ENCODE measurements at places on chromosomes 7 and 10.

- DNase-seq: no peak
Observed at GRCh38 chr10:30285970-30286369, 63.1 kb downstream of the MTPAP start.

- DNase-seq: no peak
Observed at GRCh38 chr7:106466867-106467266, 182.1 kb upstream of the NAMPT start.

- no peak for DNase-seq
Observed at GRCh38 chr7:46651561-46652088, 730.6 kb upstream of the IGFBP3 start.

GRCh38 chr10:99788598-99789256 is 6.3 kb downstream of the ABCC2 start:
- DNase-seq: no peak

- DNase-seq: no peak
Observed at GRCh38 chr10:123149568-123150270, 1.8 kb downstream of the HMX2 start.

DNA sequence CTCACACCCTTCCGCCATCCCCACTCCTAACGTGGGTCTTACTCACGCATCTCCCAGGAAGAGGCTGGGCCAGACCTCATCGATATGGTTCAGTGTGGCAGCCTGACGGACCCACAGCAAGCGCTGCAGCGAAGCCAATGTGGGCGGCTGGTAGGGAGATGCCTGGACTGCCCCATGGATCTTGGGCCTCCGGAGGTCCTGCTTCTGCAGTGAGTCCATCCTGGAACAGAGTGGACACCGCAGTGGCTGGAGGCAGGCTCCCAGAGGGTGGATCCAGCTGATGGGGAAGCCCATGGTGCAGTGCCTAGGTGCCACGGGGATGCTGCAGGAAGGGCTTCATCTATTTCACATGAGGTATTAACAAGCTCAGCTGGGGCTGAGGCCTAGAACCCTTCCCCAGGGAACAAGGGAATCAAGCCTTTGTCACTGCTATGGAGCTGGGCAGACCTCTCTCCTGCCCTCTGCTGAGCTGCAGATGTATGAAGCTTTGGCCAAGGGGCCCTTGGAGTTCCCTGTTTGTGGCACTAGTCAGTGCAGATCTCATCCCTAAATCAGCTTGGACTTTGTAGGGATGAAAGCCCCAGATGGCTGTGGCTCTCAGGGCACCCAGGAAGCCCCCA is 13.7 kb upstream of the SAMD8 start:
- no peak for DNase-seq

GRCh38 chr7:1855725-1856160 is 185.7 kb downstream of the ELFN1 start:
- DNase-seq: no peak

DNA sequence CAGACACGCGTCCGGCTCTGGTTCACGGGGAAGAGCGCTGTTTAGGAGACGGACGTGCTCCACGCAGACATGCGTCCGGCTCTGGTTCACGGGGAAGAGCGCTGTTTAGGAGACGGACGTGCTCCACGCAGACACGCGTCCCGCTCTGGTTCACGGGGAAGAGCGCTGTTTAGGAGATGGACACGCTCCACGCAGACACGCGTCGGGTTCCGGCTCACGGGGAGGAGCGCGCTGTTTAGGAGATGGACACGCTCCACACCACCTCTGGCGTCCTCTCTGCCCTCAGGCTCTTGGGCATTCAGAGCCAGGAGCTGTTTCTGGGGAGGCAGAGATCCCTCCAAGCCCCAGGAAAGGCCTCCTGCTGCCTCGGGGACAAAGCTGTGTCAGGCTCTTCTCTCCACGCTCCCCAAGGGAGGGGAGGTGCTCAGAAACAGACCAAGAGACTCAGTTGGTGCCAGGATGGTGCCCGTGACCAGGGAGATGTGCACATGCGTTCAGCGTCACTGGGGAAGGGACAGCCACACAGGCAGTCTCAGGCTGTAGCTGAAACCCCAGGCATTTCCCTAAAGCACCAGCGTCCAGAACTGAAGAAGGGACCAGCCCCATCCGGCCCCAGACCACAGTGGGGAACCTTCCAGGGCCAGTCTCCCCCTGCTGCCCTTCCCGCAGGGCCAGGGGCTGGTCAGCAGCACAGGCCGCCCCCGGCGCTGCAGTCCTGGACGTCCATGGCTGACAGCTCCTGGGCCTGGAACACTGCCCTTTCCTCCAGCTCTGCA is 175.6 kb downstream of the ELFN1 start:
- no peak for DNase-seq

DNA sequence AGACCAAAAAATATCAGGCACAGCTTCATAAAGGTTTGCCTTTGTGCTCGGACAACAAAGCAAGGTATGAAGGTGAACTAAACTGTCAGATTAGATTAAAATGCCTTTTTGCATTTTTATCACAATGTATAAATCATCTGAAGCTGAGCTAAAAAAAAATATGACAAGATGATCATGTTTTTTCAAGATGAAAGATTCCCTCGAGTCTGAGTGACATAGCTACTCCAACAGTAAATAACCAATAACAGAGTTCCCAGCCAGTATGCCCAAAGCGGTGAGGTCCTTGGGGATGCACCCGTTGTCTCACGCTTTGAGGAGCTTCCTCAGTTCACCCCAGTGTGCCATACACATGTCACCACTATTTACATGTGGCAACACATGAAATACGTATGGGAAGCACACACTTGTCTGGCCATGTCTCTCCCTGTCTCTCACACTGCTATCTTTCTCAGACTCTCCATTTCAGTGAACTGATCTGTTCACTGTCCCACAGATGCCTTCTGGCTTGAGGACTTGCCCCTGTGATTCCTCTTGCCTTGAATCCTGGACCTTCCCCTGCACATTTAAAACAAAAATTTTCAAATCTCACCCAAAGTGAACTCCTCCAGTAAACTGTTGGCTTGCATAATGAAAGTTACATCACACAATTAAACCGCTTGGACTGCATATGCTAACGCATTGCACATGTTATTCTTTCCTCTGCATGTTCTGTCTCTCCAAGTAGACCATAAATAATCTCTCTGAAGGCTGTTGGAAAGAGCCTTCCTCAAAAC is 2.6 kb upstream of the PIK3CG start:
- no peak for DNase-seq

DNA sequence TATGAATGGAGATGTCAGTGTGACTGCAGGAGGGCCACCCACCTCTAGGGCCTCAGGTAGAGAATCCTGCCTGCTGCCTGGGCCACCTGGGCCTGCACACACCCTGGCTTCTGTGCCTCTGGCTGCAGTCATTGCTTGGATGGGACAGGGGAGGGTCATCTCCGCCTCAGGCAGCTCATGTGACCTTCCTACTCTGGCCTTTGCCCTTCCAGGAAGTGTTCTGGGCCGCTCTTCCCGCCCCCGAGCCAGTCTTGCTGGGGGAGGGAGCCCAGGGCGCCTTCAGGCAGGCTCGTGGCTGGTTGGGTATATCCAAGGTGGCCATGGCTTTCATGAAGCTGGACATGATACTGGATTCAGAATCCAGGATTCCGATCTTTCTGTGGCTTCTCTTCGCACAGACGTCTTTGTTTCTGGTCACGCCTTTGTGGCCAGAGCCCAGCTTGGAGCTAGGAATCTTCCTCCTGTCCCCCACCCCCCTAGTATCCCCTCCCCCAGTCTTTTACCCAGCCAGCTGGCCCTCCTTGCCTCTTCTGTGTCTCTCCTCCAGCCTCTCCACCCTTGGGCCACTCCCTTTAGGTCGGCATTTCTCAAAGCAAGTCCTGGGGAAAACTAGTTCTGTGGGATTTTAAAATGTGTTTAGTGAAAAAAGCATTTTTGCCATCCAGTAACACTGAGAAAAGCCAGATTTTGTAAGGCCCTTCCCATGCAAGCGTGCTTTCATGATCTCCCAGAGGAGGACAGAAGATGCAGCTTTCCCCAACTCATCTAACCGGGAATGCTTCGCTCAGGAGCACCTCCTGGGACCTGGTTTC is 119.6 kb downstream of the ZMIZ1 start:
- no peak for DNase-seq

GRCh38 chr7:40192036-40192435 is 57.2 kb downstream of the SUGCT start:
- no peak for DNase-seq

- DNase-seq: no peak
Observed at GRCh38 chr10:133275684-133276092, 980 bp downstream of the ADAM8 start.

DNA sequence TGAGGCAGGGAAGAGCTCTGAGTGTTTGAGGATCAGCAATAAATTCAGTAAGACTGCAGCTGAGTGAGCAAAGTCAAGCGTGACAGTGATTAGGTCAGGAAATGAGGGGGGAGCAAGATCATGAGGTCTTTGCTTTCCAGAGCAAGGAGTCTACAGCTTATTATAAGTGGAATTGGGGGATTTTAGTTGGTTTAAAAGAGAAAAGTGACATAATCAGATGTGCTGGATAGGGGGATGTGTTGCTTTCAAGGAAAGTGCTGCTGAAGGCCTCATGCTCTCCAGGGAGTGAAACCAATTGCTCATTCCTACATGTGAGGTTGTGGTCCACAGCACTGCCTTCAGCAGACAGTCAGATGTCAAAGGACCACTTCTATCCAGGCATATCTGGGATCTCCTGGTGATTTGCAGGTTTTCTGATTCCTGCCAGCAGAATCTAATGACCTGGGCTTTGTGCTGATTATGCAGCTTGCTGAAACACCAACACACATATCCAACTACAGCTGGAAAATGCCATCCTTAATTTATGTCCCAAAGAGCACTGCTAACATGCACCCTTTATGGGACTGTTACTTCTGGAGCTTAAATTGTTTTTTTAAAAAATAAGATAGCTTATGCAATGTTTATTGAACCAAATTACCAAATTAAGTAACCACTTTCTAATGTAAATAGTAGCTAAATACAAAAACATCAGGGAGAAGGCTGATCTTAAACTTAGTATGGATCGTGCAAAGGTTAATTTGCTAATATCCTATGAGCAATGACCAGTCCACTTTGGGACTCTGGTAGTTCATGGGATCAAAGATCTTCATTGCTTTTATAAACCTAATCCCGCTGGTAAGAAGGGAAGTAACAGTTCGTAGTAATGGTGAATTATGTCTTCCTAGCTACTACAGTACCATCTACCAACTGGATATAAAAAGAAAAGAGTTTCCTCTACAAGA is 607.6 kb downstream of the KCNMA1 start:
- DNase-seq: no peak

DNA sequence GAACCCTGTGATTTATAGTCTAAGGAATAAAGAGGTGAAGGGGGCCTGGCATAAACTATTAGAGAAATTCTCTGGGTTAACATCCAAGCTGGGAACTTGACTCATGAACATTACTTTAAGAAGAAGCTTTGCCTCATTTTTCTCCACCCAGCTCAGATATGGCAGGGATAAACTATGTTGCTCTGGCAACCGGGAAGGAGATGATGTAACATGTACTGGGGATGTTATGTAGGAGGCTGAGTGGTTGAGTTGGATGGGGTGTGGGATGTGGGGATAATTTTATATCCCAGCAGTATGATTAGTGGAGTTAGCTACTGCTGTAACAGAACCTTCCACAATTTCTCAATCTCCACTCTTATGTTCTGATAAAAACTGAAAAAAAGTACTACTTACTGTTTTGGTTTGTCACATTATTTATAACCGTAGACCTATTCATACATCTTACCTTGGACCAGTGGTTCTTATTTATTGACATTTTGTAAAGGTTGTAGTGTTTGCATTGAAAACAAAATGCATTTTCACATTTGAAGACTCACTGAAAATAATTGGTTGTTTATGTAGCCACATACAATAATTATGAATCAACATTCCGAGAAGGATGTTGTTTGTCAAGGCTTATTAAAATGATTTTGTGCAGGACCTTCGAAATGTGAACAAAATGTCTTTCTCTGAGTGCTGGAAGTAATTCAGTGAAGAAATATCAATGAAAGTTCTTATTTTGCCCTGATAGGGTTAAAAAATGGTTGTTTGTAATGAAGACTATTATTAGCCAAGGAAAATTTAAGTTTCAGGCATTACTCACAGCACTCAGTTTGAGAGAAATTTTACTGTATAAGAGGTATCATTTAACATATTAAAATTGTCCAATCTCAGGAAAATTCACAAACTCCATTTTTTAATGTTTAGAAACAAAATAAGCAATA is 1.3 kb downstream of the OR2F2 start:
- DNase-seq: no peak

DNA sequence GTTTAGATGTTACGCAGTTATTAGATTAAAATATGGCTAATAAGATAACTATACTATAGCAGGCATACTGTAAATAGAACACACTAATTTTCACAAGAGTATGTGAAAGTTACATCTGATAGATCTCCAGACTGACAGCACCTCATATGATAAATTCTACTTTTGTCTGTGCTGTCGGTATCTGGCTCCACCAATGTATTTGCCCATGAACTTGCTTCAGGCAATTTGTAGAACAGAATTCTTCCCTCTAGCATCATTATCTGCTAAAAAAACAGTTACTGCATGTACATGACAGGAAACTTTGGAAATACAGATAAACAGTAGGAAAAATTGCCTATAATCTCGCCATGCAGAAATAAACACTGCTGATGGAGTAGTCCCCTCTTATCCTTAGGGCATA is 137.7 kb downstream of the WNT2 start:
- DNase-seq: no peak

- no peak for DNase-seq
Observed at GRCh38 chr10:26628395-26628794, 69.1 kb upstream of the PDSS1 start.

GRCh38 chr7:150357270-150357669 is 11.4 kb upstream of the REPIN1 start:
- no peak for DNase-seq

DNA sequence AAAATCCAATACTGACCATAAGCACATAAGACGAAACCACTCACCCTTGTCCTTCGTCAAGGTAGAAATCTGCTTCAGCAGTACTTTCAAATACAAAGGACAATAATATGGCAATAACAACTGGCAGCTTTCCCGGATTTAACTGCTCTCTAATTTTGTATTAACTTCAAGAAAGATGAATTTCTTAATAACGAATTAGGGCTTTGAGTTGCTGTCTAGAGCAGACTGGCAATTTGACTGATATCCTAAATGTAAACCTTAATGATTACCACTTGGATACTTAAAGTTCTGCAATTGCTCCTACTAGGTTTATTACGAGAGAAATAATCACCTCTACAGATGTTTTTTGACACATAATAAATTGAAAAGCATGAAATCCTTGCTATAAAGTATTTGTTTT is 418.7 kb downstream of the MAGI2 start:
- no peak for DNase-seq

GRCh38 chr10:116692225-116692624 is 50.1 kb downstream of the HSPA12A start:
- no peak for DNase-seq

GRCh38 chr7:39589323-39590111 is 23.3 kb downstream of the YAE1 start:
- no peak for DNase-seq

GRCh38 chr7:26515314-26515842 is 223.7 kb downstream of the SNX10 start:
- no peak for DNase-seq

DNA sequence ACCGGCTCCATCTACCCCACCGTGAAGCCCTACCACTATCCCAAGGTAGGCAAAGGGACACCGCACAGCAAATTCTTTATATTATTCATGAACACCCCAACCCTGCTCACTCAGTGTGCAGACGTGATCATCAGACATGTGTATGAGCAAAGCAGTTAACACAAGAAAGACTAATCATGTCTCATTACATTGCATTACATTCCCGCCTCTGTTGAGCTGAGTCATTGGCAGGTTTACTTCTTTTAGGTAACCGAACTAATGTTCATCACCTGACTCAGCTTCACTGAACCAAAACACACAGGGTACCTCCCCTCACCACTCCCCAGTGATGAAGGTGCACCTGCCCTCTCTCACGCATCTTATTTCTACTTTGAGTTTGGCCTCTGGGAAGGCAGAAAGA is 233.4 kb downstream of the PAXIP1 start:
- DNase-seq: no peak

Data from hematopoietic multipotent progenitor cell treated with erythropoietin and hydrocortisone succinate and interleukin-3 and kit ligand, for 17 days (in vitro differentiated cells).